PC-3 (cell line): ENCODE measurements at places on chromosomes 11 and 22. TPM values are rescaled to one million over a fixed set of nuclear protein-coding genes. Genes with fewer than 3 reads are reported as not detected.

GRCh38 chr11:66676931-66677598, 622 bp downstream of the RBM4B start:
- H3K36me3 ChIP-seq: peaks cover 17% of the 10 kb centered on the region
- DNase-seq: peak; percentile 24
- H3K27ac ChIP-seq: peak overlapping the region; percentile 86
- H3K4me1 ChIP-seq: peaks cover 35% of the 10 kb centered on the region
- peak overlapping the region; percentile 68 for H3K4me3 ChIP-seq
- no peaks in the 10 kb centered on the region for H3K27me3 ChIP-seq

DNA sequence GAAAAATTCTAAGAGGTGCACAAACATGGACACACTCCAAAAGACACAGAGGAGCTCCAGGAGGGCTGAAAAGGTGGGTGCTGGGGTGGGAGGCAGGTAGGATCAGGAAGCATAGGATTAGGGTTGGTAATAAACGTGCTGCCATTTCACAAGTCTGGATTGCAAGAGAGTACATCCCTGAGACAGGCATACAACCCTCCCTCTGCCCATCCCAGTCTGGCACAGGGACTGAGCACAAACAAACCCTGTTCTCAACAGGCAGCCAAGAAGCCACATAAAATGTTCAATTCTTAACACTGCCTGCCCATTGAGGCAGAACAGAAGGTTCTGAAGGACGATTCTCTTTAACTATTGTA, 18.5 kb downstream of the SLC35F2 start:
- DNase-seq: no peak
- peak overlapping the region; percentile 76 for H3K27ac ChIP-seq
- no peaks in the 10 kb centered on the region for H3K27me3 ChIP-seq
- no peaks in the 10 kb centered on the region for H3K36me3 ChIP-seq
- H3K4me1 ChIP-seq: peaks cover 66% of the 10 kb centered on the region

GRCh38 chr11:22875869-22876473, 15.7 kb upstream of the CCDC179 start:
- peak; percentile 89 for DNase-seq
- no peaks in the 10 kb centered on the region for H3K4me1 ChIP-seq
- H3K36me3 ChIP-seq: no peaks in the 10 kb centered on the region; the same call in 1 of the 2 replicates
- H3K27ac ChIP-seq: no peak overlapping the region
- no peak overlapping the region for H3K4me3 ChIP-seq

GRCh38 chr22:19678949-19679521, 35.3 kb upstream of the SEPTIN5 start:
- no peaks in the 10 kb centered on the region for H3K36me3 ChIP-seq
- no peak for DNase-seq
- no peaks in the 10 kb centered on the region for H3K27me3 ChIP-seq
- no peak overlapping the region for H3K27ac ChIP-seq
- no peaks in the 10 kb centered on the region for H3K4me1 ChIP-seq
- H3K4me3 ChIP-seq: no peak overlapping the region

DNA sequence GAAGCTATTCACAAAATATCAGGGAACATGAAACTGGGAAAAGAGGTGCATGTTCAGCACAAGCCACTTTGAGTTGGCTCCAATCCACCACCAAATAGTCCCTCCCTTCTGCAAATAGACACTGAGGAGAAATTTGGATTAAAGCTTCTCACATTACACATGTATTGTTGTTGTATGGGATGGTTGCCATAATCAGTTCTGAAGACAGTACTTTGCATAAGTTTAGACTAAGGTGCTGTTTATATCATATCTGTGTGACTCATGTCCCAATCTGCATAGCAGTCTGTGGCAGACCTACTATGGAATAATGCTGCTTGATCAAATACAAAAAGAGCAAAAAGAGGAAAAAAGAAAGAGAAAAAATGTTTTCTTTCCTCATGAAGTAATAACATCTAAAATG, 376.7 kb upstream of the DDI1 start:
- H3K27me3 ChIP-seq: no peaks in the 10 kb centered on the region
- DNase-seq: no peak
- H3K36me3 ChIP-seq: no peaks in the 10 kb centered on the region
- no peak overlapping the region for H3K27ac ChIP-seq
- no peak overlapping the region for H3K4me3 ChIP-seq

Gene SHANK2
- 33.2 and 45.0 TPM in 2 replicates for total RNA-seq

Gene MUC6
- 0.18 and 0.23 TPM in 2 replicates for total RNA-seq

Gene ADM2
- total RNA-seq: 0.98 and 1.8 TPM in 2 replicates

- no peak overlapping the region for H3K4me3 ChIP-seq
- H3K27me3 ChIP-seq: 0 out of 2 replicates have a peak, but pooled peaks cover 9% of the 10 kb centered on the region
- peak; percentile 65 for DNase-seq
- H3K36me3 ChIP-seq: no peaks in the 10 kb centered on the region
- peaks cover 18% of the 10 kb centered on the region; the same call in 1 of the 2 replicates for H3K4me1 ChIP-seq
Observed at GRCh38 chr22:44735518-44736428, 16.6 kb upstream of the ARHGAP8 start.

DNA sequence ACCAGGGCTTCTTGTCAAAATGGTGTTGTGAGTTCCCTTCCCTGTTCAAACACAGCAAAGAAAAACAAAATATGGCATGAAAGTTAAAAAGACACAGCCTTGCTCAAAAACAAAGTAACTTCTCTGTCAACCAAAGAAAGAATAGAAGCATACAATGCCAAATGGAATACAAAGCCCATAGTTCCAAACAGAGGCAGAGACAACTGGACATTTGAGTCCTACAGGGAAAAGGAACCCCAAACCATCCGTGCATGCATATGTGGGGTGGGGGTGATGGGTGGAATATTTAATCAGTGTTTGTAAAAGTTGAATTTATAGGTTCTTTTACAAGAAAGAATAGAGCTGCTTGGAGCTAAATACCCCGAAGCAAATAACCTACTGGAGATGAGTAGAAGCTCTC, 218.7 kb downstream of the FAM76B start:
- peaks cover 24% of the 10 kb centered on the region for H3K27me3 ChIP-seq
- no peaks in the 10 kb centered on the region for H3K4me1 ChIP-seq
- no peak overlapping the region for H3K4me3 ChIP-seq
- H3K36me3 ChIP-seq: no peaks in the 10 kb centered on the region
- H3K27ac ChIP-seq: no peak overlapping the region
- no peak for DNase-seq

DNA sequence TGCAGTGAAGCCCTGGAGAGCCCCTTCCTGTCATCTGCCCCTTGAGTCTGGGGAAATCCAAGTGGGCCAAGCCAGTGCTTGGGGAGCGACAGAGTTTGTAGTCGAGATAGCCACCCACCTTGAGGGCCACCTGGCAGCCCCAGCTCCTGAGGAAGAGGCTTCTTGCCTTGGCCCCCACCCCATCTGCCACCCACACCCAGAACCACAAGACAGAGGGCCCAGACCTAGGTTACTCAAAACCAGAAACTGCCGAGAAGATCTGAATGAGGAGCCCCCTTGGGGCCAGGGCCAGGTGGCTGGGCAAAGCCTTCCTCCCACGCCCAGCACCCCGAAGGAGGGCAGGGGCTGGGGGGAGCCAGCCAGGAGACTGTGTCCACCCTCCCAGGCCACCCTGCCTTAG, 18.8 kb upstream of the PRR5 start:
- H3K4me1 ChIP-seq: peaks cover 5% of the 10 kb centered on the region
- no peak overlapping the region for H3K27ac ChIP-seq
- H3K27me3 ChIP-seq: no peaks in the 10 kb centered on the region
- no peak overlapping the region for H3K4me3 ChIP-seq

DNA sequence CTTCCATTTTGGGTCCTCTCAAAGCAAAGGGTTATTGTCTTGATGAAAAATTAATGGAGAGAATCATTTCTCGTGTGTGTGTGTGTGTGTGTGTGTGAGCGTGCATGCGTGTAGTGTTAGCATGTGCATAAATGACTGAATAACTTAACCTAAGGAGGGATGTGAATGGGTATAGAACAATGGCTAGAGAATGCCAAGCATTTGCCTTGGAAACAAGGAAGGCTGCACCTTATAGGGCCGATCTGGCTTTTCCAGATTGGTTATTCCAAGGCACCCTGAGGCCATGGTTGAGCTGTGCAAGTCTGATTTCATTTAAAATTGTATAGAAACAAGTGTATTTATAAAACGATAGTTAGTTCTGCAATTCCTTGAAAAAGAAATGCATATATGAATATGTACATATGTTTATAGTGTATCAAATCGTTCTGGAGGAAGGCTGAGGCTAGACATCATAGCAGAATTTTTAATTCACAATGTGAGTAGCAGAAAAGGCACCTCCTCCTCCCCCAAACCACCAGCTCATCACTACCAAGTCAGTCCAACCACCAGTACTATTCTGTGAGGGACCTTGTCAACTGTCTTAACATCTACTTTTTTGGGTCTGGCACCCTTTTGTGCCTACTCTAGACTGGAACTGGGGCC, 322.7 kb upstream of the ISX start:
- H3K4me3 ChIP-seq: no peak overlapping the region
- no peaks in the 10 kb centered on the region for H3K4me1 ChIP-seq
- H3K27me3 ChIP-seq: no peaks in the 10 kb centered on the region

DNA sequence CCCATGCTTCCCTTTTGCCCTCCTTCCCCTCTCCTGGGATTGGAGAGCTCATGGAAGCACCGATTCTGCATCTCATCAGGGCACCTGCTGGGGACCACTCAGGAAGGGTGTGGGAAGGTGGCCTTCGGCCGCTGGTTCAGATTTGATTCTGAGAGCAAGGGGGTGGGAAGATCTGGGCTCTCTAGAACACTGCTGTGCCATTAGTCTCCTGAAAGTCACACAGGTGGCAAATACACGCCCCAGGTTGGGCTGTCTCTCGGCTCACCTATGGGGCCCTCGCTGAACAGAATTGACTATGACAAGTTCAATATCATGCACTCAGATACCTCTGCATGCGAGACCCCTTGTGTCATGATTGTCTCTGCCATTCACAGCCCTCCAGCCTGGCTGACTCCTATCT, 12.8 kb upstream of the APOBEC3A start:
- no peaks in the 10 kb centered on the region for H3K27me3 ChIP-seq
- H3K4me3 ChIP-seq: no peak overlapping the region
- no peak for DNase-seq
- H3K36me3 ChIP-seq: no peaks in the 10 kb centered on the region

Gene PKP3
- 218 and 222 TPM in 2 replicates for total RNA-seq

DNA sequence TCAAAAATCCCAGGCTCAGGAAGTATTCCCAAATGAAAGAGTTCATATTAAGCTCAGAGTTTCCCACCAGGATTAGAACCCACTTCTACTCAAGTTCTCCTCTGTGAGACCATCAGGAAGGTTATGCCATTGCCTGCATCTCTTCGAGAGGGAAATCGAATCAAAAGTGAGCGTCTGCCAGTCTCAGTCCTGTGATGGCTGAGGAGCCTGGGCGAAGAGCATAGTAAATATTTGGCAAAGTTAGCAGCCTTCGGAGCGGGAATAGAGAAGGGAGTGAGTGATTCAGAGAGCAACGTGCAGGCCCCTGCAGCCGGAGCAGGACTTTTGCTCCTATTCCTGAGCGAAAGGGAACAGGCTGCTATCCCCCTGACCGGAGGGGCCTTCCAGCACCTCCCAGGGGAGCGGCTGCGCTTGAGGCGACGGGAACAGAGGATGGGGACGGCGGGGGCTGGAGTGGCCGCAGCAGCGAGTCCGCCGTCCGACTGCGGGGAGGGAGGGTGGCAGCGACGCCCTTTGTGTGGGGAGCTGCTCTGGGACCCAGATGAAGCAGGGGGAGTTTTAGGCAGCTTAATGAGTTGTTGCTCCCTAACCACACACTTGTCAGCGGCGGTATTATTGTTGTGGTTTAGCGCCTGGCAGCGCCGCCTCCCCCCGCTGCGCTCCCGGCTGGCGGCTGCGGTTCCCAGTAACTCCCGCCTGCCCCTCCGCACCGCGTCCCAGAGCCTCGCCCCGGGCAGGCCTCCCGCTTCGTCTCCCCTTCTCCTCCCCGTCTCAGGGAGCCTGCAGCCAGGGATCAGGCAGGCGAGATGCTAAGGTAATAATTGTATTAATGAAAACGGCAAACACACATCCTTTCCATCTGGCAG, 21.7 kb upstream of the NRGN start:
- no peak overlapping the region for H3K27ac ChIP-seq
- H3K4me3 ChIP-seq: peak overlapping the region; percentile 72
- H3K27me3 ChIP-seq: peaks cover 3% of the 10 kb centered on the region; the same call in 1 of the 2 replicates
- peaks cover 9% of the 10 kb centered on the region for H3K4me1 ChIP-seq
- peak; percentile 52 for DNase-seq
- H3K36me3 ChIP-seq: no peaks in the 10 kb centered on the region

DNA sequence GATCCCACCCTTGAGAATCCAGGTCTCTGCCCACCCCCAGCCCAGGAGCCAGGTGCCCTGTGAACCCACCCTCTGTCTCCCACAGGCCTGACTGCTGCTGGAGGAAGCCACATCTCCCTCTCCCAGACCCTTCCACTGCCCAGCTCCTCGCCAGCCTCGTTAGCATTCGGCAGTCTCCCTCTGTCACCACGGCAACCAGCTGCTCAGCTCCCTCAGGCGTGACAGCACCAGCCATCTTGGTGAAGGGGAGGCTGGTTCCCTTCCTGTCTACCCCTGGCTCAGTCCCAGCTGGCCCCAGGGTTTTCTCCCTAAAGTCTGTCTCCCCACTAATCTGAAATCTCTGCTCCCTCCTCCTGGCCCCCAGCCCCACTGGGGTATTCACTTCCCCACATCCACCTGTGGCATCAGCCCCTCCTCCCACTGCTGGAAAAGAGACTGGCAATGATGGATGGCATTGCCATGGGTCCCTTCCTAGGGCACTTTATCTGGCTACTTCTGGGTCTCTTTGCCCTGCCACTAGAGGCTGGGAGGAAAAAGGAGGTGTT, 28.1 kb downstream of the NRXN2 start:
- H3K27ac ChIP-seq: no peak overlapping the region
- H3K4me3 ChIP-seq: no peak overlapping the region

Gene LRRC56
- 1.0 and 1.5 TPM in 2 replicates for total RNA-seq

Gene NUP98
- total RNA-seq: 128 and 136 TPM in 2 replicates

DNA sequence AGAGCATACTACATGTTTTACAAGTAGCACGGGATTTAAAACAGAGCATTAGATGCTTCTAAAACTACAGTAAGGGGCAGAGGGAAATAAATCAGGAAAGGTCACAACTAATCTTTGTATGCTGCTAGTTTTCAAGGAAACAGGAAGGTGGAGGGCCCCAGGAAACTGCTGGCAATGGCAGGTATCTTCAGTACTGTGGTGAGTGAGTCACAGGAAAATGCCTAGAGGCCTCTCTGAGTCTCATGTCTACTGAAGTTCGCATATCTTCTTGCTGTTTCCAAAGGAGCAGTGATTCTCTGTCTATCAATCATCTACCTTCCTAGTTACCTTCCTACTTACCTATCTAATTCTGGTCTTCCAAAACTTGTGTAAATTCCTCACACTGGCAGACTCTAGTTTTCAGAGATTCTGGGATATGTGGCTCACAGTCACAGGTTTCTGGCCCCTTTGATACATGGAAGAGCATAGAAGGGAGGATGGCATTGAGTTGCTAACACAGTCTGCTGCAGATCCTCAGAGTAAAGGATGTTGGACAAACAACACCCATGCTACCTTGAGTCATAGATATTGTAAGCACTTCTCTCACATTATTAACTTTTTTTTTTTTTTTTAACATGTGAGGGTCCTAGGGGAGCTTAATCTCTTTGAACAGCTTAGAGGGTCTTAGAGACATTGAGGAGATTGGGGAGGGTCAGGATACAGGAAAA, 58.8 kb upstream of the SYN3 start:
- H3K27ac ChIP-seq: no peak overlapping the region
- H3K36me3 ChIP-seq: no peaks in the 10 kb centered on the region
- peak; percentile 29 for DNase-seq
- H3K4me3 ChIP-seq: no peak overlapping the region
- no peaks in the 10 kb centered on the region for H3K27me3 ChIP-seq

GRCh38 chr22:22344430-22344829, 99.8 kb downstream of the VPREB1 start:
- no peak overlapping the region for H3K27ac ChIP-seq
- no peak overlapping the region for H3K4me3 ChIP-seq
- no peaks in the 10 kb centered on the region for H3K4me1 ChIP-seq
- DNase-seq: no peak
- H3K27me3 ChIP-seq: peaks cover 4% of the 10 kb centered on the region; the same call in 1 of the 2 replicates

Gene APOL3
- 0.23 TPM in 1 of 2 replicates, not detected in the other for total RNA-seq

Gene TENM4
- 19.7 and 37.1 TPM in 2 replicates for total RNA-seq

Gene AMPD3
- total RNA-seq: 11.8 and 16.5 TPM in 2 replicates
